SHP77 treated with DMSO at 0.1 percent for 48 hours (cell line): ENCODE measurements at places on chromosomes 2 and 18.

DNA sequence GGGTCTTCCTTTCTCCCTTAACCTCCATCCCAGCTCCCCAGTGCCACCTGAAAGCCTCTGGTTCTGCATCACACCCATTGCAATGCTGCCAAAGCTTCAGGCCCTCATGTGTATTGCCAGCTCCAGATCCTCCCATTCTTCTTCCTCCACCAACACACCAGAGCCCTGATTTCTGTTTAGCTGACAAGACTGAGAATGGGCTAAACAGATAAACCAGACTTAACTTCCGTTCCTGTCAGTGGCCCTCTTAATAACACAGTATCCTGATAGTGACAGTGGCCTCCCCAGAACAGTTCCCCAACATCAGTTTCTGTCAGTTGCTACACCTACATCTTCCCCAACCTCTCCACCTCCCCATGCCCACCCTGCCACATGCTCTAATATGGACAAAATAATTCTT is 31.3 kb upstream of the C1D start:
- DNase-seq = no peak

DNA sequence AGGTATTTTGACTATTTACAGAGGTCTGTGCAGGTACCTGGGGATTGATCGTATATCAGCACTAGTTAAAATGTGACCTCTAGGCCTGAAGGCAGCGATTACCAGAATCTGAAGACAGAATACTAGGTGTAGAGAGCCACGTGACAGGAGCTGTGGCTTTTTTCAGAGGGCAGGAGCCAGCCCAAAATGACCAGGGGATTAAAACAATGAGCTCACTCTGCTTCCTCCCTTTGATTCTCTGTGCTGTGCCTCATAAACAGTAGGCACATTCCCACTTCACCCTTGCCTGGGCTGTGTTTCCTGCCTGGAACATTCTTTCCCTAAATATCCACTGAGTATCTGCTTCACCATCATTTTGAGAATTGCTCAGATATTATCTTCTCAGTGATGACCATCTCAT is 15.2 kb downstream of the ITGAV start:
- no peak for DNase-seq

GRCh38 chr18:23259701-23260681 is 124.7 kb downstream of the CABLES1 start:
- DNase-seq = peak; percentile 71

DNA sequence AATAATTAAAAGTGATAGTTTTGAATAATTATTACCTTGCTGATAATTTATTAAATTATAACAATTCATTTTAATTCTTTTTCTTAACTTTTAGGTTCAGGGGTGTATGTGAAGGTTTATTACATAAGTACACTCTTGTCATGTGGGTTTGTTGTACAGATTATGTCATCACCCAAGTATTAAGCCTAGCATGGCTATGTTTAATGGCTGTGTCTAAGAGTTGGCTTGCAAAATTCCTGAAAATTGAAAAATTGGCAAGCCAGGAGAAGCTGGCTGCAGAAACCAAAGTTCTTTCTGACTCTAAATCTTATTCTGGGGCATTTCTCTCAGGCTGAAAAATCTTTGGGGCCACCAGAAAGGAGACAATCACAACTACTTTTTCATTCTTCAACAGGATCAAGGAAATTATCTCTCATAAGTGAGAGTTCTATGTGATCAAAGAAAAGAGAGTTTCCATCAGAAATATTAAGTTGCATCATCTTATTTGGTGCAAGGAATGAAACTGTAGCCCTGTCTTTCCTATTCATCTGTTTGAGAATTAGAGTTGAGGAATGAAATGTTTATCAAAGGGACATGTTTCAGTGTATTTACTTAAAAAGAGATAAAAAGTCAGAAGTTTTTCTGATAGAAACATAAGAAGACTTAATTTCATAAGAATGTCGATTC is 412.1 kb upstream of the CDH2 start:
- no peak for DNase-seq

DNA sequence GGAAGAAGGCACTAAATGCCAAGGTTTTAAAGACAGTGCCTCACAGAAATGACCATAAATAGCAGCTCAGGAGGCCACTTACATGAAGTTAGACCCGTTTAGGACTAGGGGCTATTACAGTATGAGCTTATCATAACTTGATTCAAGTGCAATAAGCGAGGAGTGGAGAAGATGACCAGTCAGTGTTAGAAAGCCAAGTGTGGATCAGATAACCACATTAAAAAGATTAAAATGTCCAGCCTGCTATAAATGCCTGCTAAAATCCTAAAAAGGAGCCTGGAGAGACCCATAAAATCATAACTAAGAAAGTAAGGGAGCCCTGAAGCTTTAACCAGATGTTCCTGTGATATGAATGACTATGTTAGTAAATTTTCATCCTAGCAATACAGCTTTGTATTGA is 117.5 kb upstream of the ZNF521 start:
- no peak for DNase-seq

GRCh38 chr2:180150606-180151005 is 143.5 kb upstream of the CWC22 start:
- DNase-seq = no peak

GRCh38 chr2:6233993-6234392 is 541.8 kb downstream of the SOX11 start:
- DNase-seq = no peak

GRCh38 chr2:169676357-169676756 is 17.8 kb downstream of the CFAP210 start:
- DNase-seq = no peak

GRCh38 chr2:152647552-152647951 is 69.7 kb downstream of the PRPF40A start:
- DNase-seq = no peak

DNA sequence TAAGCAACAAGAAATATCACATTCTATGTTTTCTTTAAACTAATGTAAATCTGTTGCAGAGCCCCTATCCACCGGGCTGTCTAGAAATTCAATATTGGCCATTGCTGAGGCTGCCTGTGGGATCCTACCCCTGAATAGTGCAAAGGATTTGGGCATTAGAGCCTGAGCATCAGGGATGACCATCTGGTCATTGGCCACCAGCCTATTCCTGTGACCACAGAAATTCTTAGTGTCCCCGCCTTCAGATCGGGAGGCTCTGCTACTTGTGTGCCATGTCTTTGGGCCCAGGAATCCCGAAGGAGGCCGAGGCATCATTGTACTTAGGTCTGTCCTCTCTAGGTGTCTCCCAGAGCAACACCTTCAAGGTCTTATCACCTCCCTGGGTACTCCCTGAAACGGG is 73.8 kb downstream of the HRH4 start:
- DNase-seq = no peak

GRCh38 chr2:241304039-241304670 is 11.3 kb downstream of the HDLBP start:
- DNase-seq = no peak

DNA sequence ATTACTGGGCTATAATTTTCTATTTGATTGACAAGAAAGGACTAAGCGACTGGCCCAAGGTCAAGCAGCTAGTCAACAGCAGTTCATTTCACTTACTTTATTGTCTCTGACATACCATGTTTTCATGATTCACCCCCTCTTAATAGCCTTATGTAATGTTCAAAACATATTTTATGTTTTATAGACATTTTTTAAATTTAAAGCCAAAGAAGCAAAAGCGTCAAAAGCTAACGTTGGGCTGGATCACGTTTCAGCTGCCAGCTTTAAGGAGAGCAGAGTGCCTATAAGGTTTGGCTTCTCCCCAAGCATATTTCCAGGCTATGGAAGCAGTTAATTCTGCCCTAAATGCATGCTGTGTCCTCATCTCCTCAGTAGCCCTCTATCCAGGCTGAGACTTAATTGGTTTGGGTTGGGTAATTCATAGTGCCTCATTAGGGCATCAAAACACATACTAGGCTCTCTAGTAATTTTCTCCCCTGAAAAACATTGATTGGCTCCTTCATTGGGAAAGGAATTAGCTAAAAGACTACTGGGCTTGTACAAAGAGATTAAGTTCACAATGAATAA is 94.8 kb upstream of the CREB1 start:
- DNase-seq = no peak

- DNase-seq = no peak
These were observed 59.1 kb downstream of the TNS1 start for GRCh38 chr2:217943446-217944321.

- no peak for DNase-seq
These were observed 511.9 kb upstream of the TNP1 start for GRCh38 chr2:217371781-217372213.

DNA sequence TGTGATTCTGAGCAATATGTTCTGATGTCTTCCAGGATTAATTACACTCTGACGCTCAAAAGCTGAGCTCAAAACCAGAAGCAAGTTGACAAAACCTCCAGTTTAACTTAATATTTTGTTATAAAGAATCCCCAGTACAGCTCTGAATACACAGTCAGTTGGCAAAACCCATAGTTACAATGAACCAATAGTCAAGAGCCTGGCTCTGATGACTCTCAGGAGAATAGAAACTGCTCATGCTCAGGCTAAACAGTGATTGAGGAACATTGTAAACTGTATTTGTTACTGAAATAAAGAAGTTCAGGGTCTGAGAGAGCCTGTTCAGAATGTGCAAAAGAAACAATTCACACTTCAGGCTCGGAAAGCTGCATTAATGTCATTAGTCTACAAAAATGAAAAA is 1565.9 kb downstream of the SUCLG1 start:
- no peak for DNase-seq

- DNase-seq = no peak
These were observed 2.4 kb downstream of the AOX1 start for GRCh38 chr2:200588076-200588678.

DNA sequence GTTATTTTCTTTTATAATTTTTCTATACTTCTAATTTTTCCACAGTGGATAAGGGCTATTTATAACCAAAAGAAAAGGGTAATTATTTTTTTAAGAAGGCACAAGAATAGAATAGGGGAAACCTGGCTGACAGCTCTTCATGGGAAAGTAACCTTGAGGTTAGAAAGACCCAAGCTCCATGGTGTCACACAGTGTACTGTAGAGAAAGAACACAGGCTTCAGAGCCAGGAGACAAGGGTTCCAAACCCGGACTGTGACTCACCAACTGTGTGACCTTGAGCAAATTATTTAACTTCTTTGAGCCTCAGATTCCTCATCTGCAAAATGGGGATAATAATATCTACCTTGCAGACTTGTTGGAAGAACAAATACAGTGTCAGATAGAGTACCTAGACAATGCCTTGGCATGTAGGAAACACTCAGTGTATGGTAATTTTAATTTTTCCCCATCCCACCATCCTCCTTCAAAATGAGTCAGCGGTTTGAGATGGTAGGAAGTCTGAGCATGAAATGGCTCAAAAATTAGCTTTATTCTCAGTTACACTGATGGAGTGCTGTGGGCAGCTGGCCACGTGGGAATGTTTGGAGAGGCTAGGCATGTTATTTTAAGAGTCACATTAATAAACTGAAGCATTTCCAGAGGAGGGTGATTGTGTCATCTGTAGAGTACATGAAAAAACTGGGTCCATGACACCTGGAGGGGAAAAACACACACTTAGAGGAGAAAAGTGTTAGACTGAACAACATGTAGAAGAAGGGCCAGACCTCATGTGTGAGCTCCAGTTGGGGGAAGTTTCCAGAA is 36.7 kb downstream of the TMEM37 start:
- peak; percentile 13 for DNase-seq

GRCh38 chr18:67010919-67011318 is 407.0 kb upstream of the CDH19 start:
- DNase-seq = no peak

- DNase-seq = no peak
These were observed 727 bp downstream of the KIF1A start for GRCh38 chr2:240819126-240819857.
